ENCODE measurements at places on chromosomes 3 and 15. TPM values are rescaled to one million over a fixed set of nuclear protein-coding genes. Genes with fewer than 3 reads are reported as not detected.

The MYD88 gene
- total RNA-seq: 26.9 TPM

The GPR87 gene
- not detected for total RNA-seq

- no peak for DNase-seq
Measured at GRCh38 chr15:85515212-85515611, 134.8 kb downstream of the AKAP13 start.

- DNase-seq: no peak
Measured at GRCh38 chr3:146912241-146913015, 307.3 kb upstream of the PLSCR5 start.

- DNase-seq: no peak
Measured at GRCh38 chr15:66220601-66221000, 32.9 kb downstream of the MEGF11 start.

- no peak for DNase-seq
Measured at GRCh38 chr3:35680866-35681650, 41.7 kb downstream of the ARPP21 start.

GRCh38 chr3:39127908-39128304, 20.4 kb downstream of the TTC21A start:
- DNase-seq: no peak

DNA sequence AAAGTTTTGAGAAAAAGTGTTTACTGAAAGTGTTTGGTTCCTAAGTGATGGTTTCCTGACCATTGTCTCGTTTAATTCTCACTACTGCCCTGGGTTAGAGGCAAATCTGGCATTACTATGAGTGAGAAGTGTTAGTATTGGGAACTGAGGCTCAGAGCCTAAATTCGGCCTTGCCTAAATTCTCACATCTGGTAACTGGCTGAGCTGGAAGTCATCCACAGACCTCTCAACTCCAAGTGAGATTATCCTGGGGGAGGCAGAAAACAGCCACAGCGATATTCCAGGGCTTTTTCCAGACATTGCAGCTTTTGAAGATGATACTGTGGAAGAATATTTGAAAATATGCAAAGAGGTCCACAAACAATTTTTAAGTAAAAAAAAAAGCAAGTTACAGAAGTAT, 85.1 kb upstream of the TRA2B start:
- no peak for DNase-seq

The SPTBN5 gene
- total RNA-seq: 2.2 TPM
